ENCODE measurements at places on chromosomes 1 and 21.

DNA sequence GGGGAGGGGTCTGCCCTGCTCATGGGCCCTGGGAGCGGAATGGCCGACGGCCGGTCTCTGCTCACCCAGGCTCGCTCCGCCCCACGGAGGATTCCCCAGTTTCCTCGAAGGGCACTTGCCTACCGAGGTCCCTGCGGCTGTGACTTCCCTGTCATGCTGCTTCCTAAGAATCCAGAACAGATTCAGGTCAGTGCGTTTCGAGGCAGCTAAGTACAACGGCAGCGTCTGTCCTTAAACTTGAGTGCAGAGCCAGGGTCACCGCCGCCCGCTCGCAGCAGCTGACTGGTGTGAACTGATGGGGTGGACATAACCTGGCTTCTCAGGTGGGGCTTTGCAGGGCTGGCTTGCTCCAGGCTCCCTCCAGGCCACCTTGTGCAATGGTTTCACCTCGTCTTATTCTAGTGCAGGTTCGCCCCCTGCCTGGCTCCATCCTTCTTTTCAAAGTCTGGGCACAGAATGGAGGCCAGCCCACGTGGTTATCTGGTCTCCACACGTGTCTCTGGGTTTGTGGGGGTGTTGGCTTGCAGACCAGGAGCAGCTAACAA, 7.6 kb upstream of the C1orf174 start:
- DNase-seq: no peak

DNA sequence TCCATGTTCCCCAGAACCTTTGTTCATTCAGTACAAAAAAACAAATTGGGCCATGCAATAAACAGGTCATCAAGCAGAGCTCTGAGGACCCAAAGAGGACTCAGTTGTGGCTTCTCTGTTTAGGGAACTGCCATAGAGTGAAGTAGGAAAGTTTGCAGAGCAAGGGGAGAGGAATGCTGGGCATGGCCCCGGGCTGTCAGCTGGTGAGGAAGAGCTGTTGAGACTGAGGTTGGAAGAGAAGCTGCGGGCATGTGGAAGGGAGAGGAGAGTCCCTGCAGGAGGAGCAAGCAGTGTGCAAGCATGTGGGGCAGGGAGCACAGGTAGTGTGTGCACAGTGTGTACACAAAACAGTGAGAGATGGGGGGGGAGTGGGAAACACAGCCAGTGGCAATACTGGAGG, 71.8 kb downstream of the NTPCR start:
- DNase-seq: no peak

DNA sequence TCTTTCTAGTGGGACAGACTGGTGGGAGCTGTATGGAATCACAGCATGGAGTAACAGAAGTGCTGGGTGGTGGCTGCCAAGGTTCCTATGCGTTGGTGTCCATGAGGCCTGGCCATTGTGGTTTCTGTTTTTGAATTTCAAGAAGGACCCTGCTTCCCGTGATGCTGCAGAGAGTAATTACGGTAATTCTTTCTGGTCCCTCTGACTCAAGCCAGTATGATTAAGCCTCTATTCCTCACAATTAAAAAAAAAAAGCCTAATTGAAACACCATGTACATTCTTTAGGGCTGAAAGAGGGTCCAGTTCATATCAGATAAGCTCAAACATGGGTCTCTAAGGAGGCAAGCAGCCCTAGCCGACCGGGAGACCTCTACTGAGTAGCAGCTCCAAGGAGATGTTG, 10.5 kb upstream of the C1orf21 start:
- no peak for DNase-seq

DNA sequence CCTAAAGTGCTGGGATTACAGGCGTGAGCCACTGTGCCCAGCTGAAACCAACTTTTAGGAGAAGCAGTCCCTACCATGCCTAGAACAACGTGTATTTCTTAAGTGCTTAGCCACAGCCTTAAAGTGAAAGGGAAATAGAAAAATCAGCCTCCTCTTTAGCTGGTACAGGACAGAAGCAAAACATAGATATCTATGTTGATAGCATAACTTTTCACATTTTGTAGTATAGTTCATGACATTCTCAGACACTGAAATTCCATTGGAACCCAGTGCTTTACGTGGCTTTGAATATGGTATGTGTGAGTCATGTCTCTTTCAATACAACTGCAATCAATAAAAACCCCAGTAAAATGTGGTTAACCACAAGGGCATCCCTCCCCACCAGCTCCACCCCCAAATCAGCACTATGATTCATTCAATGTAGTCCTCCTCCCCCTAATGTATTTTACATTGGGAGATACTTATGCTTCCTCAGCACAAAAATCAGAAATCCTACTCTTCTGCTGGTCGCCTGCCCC, 32.1 kb downstream of the TGFB2 start:
- peak; percentile 35 for DNase-seq

DNA sequence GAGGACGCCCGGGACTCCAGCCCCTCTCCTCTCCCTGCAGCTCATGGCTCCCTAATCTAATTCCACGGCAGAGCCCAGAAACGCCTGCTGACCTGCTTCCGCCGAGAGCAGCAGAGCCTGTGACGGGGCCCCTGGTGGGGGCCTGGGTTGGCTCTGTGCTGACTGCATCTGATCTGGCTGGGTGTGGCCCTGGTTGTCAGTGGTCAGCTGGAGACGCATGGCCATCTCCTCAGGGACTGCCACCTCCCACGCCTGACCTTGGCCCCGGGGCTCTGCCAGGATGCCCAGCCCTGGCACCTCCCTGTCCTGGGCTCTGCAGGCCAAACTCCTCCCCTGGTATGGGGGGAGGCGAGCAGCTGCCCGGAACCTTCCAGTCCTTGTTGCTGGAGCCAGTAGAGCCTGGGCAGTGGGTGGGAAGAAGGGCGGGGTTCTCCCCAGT, 1.1 kb upstream of the PLCH2 start:
- no peak for DNase-seq

DNA sequence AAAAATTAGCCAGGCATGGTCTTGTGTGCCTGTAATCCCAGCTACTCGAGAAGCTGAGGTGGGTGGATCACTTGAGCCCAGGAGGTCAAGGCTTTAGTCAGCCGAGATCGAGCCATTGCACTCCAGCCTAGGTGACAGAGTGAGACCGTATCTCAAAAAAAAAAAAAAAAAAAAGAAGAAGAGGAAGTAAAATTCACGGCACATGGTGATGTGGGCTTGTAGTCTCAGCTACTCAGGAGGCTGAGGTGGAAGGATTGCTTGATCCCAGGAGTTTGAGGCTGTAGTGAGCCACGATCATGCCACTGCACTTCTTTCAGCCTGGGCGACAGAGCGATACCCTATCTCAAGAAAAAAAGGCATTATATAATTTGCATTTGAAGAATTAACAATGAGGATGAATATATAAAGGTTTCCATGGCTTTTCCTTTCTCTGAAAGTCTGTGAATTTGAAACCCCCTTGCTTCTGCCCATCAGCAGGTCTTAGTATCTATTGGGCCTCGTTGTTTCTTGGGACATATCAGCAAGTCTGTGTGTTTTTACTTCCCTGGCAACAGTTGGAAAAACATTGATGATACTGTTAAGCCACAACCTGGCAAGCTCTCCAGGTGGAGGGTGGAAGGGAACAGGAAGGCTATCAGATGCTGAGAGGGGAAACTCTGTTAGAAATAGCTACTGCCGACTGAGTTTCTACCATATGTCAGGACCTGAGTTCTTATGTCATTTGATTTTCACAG, 4.6 kb upstream of the PLA2G2D start:
- DNase-seq: no peak

DNA sequence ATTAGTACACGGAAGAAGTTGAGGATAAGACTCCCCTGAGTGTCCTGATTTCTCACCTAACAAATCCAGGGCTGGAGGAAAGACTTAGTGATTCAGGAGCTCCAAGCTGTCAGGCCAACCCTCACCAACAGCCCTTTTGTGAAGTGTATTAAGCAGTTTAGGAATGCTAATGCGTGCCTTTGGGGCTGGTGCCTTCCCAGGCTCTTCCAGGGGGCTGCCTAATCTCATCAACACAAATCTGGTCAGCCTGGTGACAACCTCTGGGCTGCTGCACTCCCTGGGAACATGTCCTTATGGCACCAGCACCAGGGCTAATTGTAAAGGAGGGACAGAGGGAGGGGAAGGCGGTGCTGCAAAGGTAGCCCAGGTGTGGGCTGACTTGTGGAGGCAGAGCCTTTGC, 15.5 kb downstream of the CSMD2 start:
- DNase-seq: no peak

DNA sequence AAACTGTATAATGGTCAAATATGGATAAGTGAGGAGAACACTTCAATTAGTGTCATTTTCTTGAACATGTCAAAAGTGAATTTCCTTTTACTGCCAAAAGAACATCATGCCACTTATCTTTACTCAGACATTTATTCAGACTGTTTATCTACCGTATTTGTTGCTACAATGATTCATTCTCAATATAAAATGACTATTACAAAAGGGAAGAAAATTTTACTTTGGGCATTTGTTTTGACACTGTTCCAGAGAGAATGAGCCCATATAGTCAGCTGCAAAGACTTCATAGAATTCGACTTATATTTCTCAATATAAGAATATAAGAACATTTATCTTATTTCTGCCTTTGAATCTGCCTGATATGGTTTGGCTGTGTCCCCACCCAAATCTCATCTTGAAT, 1699.1 kb downstream of the BRINP3 start:
- no peak for DNase-seq

GRCh38 chr1:207404849-207405525, 49.1 kb upstream of the CR2 start:
- no peak for DNase-seq

DNA sequence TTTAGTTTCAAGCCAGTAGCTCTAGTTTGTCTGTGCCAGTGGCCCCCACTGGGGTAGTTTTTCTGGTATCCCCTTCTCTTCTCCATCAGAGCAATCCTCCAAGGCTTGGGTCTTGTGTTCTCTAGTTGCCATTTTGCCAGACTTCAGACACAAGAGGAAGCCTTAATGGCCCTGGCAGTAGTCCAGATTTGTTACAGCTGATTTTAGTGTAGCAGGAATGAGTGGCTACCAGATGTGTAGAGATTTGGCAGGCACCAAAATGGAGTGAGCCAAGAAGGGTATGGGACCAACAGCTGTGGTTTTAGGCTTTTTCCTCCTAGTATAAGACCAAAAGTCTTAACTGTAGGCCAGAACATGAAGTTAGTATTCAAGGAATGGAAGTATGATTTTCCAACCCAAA, 56.8 kb downstream of the ACP6 start:
- no peak for DNase-seq

DNA sequence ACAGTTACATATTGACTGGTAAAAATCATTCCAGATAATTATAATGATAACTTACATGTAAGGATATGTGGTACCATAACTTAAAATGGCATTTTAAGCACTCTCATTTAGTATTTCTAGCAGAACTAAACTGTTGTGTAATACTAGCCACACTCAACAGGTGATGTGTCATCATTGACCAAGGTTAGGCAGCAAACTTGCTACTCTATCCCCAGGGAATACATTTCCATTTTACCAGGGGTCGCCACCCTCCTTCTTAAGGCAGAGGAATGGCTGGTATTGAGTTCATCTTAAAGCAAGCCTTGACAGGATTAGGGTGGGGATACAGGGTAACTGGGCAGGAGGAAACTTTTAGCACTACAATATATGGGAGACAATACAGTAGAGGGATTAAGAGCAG, 259.8 kb upstream of the CAMK1G start:
- DNase-seq: no peak

DNA sequence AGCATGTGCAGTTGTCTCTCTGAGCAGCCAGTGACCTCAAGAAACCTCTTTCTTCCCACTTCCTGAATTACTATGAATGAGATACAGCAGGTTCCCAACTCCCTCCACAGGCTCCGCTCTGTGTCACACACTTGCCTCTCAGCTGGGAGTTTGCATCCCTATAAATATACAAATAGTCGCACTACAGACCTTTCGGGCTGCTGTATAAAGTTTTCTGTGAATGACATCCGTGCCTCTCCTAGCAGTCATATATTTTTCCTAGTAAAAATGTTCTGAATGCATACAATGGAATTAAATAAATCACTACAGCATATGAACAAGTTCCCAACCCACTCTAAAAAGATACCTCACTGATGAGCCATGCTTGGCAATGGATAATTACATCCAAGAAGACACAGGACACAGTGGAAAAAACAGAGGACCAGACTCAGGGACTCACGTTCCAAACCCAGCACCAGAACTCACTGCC, 66.8 kb downstream of the CAPZB start:
- DNase-seq: no peak

DNA sequence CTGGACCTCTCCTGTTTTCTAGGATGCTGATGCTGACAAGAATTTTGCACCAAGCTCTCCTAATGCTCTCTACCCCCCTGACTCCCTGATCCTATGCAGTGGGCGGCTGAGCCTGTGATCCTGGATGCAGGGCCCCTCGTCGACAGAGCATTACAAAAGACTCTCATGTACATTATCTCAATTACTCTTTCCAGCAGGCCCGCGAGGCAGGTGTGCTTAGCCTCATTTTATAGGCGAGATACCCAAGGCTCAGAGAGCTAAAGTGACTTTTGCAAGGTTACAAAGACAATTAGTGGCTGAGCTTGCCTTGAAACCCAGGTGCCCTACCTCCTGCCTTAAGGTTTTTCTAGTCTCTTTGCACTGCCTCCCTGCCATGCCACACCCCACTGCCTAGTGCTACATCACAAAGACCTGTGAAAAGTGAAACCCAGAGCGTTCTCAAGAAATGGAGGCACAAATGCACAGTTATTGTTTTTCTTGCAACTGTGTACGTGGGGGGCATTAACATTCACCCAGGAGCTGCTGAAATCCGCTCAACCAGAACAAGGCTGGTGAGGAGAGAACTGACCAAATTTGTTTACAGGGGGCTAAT, 10.0 kb upstream of the C8A start:
- no peak for DNase-seq

GRCh38 chr1:163789911-163790310, 468.2 kb downstream of the NUF2 start:
- DNase-seq: no peak

- no peak for DNase-seq
Measured at GRCh38 chr21:25506887-25507286, 100.4 kb downstream of the MRPL39 start.

- DNase-seq: no peak
Measured at GRCh38 chr21:39004634-39005501, 178.4 kb downstream of the PSMG1 start.

- no peak for DNase-seq
Measured at GRCh38 chr1:1207571-1207892, 1.1 kb upstream of the TNFRSF18 start.

- DNase-seq: no peak
Measured at GRCh38 chr1:233328142-233328921, 808 bp downstream of the MAP3K21 start.

GRCh38 chr1:41353744-41354143, 7.5 kb upstream of the FOXO6 start:
- DNase-seq: no peak

DNA sequence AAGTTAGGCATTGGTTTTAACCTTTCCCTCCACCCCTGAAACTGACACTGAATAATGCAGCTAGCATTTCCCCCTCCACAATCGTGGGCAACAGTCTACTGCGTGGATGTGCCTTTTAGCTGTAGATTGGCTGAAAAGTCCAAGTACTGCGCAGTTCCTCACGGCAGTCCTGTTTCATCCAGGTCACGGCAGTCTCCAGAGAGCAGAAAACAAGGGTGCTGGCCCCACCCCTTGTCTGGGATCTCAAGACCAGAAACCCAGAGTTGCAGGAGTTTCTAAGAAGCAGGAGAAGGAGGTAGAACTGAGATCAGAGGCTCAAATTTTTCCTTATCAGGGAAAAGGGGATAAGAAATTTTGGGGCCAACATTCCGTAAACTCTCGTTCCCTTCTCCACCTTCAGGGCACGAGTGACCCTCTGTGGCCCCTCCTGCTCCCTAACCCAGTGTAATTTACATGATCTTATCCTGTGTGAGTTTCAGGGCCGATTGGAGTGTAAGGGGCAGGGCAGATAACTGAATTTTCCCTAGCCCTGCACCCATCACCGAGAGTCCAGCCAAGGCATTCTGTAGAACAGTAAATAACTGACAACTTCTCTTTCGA, 25.9 kb upstream of the PLA2G2C start:
- DNase-seq: no peak
